ENCODE measurements at places on chromosomes 5 and 9. TPM values are rescaled to one million over a fixed set of nuclear protein-coding genes. Genes with fewer than 3 reads are reported as not detected.

Gene GADD45G
- 0.42 TPM for total RNA-seq

Gene PLPP7
- total RNA-seq: not detected

Gene ZFP2
- total RNA-seq: not detected

Gene SPATA6L
- 2.8 TPM for total RNA-seq

Gene IL4
- not detected for total RNA-seq

Gene PLAC8L1
- 0.26 TPM for total RNA-seq

Gene INSL6
- total RNA-seq: not detected

Gene CBY3
- total RNA-seq: not detected

Gene SOWAHA
- total RNA-seq: 0.14 TPM

Gene CDC14B
- 13.5 TPM for total RNA-seq

Gene CFAP90
- 0.53 TPM for total RNA-seq

Gene EFNA5
- total RNA-seq: 26.8 TPM

Gene ECPAS
- total RNA-seq: 40.5 TPM

Gene HTR4
- total RNA-seq: not detected

Gene AIF1L
- 1.7 TPM for total RNA-seq

Gene AK8
- total RNA-seq: 0.83 TPM

Gene CDKN2A
- not detected for total RNA-seq

Gene NOP16
- 126 TPM for total RNA-seq

Gene QRFP
- not detected for total RNA-seq

Gene CYLC2
- not detected for total RNA-seq

Gene MOB3B
- 8.6 TPM for total RNA-seq

Gene CAMK2A
- total RNA-seq: 0.94 TPM

Gene PCDHB9
- not detected for total RNA-seq

Gene GRXCR2
- not detected for total RNA-seq

Gene C9orf50
- not detected for total RNA-seq

Gene PCDHGA11
- not detected for total RNA-seq

Gene LCNL1
- 0.07 TPM for total RNA-seq

Gene EIF4E1B
- not detected for total RNA-seq

Gene WDR38
- total RNA-seq: not detected

Gene RHOBTB3
- 8.7 TPM for total RNA-seq

Gene ELAVL2
- 0.06 TPM for total RNA-seq

Gene DMRT3
- not detected for total RNA-seq

Gene TSSK1B
- not detected for total RNA-seq

Gene GLRA1
- total RNA-seq: not detected

Gene CDH6
- total RNA-seq: 0.22 TPM

Gene PLCXD3
- total RNA-seq: 0.13 TPM

Gene FCN2
- total RNA-seq: not detected

Gene PDCD1LG2
- total RNA-seq: 0.13 TPM

Gene C7
- total RNA-seq: not detected

Gene MRPS30
- 36.8 TPM for total RNA-seq

Gene C1QTNF2
- 0.16 TPM for total RNA-seq

Gene ZNF169
- 1.6 TPM for total RNA-seq

Gene CDC25C
- 10.5 TPM for total RNA-seq

Gene MLANA
- not detected for total RNA-seq

Gene PCDHB16
- 0.05 TPM for total RNA-seq

Gene GAPT
- not detected for total RNA-seq

Gene CCL27
- total RNA-seq: not detected

Gene MEIKIN
- not detected for total RNA-seq

Gene KCNN2
- total RNA-seq: 0.17 TPM

Gene STPG3
- total RNA-seq: not detected
